ENCODE measurements at places on chromosomes 16 and 17. TPM values are rescaled to one million over a fixed set of nuclear protein-coding genes. Genes with fewer than 3 reads are reported as not detected.

TM4SF5 gene
- not detected for total RNA-seq

TBC1D3K gene
- total RNA-seq, result 0.31 TPM

VAT1L gene
- total RNA-seq, result 16.3 TPM

EVPLL gene
- not detected for total RNA-seq

RBFOX1 gene
- total RNA-seq, result 198 TPM
